Activated CD4-positive, alpha-beta T cell treated with anti-CD3 and anti-CD28 coated beads, Interleukin-2, amount 50 U/mL, for 1 hour (primary cell): ENCODE measurements at places on chromosomes 16 and 17.

DNA sequence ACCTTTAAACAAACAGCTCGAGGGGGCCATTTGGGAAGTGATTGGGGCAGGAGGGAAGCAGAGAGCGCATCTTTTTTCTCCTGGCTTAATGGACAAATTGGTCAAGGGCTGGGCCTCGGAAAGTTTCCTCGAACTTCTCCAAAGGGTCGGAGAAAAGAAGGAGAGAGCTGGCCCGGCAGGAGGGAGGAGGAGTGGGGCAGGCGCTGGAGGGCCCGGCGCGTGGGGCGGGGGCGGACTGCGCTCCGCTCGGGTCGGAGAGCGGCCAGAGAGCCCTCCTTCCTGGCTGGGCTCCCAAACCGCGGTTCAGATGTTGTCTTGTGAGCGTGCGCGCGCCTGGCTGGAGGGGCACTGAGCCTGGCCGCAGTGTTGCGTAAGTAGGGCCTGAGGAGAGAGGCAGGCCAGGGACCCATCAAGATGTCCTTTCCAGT lies 1.2 kb downstream of the MMP2 start:
- no peak for DNase-seq

DNA sequence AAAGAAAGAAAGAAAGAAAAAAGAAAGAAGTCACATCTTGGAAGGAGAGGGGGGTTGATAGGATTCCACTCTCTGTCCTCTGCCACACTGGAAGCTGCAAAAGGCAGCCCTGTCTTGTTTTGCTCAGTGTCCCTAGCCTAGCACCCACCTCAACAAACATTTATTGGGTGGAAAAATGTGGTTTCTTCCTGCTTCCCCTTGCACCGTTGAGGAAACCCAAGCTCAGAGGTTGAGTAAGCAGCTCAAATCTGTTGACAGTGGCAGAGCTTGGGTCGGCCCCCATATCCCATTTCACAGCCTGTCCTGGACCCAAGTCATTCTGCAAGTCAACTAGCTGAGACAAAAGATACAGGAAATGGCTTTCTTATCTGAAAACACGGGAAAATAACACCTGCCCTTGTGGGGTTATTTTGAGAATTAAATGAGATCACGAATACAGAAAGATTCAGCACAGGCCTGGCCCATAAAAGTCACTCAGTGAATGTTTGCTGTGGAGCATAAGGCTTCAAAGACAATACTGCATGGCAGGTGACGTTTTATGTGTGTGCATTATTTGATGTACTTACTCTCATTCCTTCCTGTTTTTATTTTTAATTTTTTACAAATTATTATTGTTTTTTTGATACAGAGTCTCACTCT lies 63.6 kb downstream of the SCNN1B start:
- no peak for DNase-seq

DNA sequence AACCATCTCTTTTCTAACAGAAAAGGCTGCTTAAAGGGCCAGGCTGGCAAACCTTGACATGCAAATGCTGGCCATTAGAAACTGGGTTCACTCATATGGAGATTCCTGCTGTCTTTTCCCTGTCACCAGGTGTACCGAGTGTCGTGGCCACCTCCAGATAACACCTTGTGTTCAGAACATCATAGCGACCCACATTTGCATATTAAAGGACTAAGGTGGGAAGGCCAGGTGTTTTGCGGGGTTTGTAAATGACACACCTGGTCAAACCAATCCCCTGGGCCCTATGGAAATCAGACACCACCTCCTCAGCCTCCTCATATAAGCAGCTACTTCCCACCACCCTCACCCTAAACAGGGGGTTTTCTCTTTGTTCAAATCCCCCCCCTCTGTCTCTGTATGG lies 2.5 kb upstream of the AIPL1 start:
- no peak for DNase-seq

GRCh38 chr17:61928101-61928436 lies 287 bp upstream of the INTS2 start:
- no peak for DNase-seq

- no peak for DNase-seq
Measured at GRCh38 chr16:19846436-19846835, 38.2 kb downstream of the GPRC5B start.

DNA sequence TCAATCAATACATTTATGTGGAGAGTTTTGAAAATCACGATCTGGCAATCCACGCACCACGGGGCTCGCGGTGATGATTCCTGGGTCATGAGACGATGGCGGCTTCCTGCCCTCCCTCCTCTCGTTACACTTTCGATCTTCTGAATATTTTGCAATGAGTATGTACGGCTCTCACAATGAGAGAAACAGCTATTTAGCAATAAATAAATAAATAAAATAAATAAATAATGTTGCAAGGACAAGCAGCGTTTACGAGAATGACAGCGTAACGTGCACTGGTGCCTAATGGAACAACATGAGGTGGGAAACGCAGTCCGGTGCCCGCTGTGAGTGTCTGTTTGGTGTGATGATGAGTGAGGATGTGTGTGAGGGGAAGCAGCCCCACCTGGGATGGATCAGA lies 46.7 kb upstream of the JPH3 start:
- no peak for DNase-seq

DNA sequence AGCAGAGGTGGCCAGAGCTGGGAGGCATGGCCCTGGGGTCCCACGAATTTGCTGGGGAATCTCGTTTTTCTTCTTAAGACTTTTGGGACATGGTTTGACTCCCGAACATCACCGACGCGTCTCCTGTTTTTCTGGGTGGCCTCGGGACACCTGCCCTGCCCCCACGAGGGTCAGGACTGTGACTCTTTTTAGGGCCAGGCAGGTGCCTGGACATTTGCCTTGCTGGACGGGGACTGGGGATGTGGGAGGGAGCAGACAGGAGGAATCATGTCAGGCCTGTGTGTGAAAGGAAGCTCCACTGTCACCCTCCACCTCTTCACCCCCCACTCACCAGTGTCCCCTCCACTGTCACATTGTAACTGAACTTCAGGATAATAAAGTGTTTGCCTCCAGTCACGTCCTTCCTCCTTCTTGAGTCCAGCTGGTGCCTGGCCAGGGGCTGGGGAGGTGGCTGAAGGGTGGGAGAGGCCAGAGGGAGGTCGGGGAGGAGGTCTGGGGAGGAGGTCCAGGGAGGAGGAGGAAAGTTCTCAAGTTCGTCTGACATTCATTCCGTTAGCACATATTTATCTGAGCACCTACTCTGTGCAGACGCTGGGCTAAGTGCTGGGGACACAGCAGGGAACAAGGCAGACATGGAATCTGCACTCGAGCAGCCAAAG lies 2.3 kb downstream of the CSF3 start:
- DNase-seq: no peak

DNA sequence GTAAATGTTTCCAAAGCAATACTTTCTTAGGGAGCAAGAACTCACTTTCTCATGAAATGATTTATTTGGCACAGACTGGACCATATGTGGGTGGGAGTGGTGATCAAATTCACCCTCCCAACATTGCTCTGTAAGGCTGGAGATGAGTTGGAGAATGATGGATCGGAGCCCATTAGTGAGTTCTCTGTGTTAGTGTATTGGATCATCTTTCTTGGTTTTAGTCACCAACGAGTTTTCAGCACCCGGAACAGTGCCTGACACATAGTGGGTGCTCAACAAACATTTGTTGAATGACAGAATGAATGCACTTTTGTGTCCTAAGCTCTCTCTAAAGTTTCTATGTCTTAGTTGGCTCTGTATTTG lies 104.5 kb upstream of the FAM20A start:
- DNase-seq: no peak

DNA sequence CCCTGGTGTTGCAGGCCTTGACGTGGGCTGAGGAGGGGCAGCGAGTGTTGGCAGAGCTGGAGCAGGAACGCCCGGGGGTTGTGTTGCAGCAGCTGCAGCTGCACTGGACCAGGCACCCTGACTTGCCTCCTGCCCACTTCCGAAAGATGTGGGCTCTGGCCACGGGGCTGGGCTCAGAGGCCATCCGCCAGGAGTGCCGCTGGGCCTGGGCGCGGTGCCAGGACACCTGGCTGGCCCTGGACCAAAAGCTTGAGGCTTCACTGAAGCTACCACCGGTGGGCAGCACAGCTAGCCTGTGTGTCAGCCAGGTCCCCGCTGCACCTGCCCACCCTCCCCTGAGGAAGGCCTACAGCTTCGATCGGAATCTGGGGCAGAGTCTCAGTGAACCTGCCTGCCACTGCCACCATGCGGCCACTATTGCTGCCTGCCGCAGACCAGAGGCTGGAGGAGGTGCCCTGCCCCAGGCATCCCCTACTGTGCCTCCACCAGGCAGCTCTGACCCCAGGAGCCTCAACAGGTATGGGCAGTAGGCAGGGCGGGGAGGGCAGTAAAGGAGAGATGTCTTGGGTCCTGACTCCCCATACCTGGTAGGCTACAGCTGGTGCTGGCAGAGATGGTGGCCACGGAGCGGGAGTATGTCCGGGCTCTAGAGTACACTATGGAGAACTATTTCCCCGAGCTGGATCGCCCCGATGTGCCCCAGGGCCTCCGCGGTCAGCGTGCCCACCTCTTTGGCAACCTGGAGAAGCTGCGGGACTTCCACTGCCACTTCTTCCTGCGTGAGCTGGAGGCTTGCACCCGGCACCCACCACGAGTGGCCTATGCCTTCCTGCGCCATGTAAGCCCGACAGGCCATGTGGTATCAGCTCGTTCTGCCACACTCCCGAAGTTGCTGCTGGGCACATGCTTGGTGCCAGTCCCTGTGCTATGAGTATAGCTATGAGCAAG lies 5.6 kb downstream of the PLEKHG4 start:
- DNase-seq: no peak
